ENCODE measurements at places on chromosomes 1 and 21.

DNA sequence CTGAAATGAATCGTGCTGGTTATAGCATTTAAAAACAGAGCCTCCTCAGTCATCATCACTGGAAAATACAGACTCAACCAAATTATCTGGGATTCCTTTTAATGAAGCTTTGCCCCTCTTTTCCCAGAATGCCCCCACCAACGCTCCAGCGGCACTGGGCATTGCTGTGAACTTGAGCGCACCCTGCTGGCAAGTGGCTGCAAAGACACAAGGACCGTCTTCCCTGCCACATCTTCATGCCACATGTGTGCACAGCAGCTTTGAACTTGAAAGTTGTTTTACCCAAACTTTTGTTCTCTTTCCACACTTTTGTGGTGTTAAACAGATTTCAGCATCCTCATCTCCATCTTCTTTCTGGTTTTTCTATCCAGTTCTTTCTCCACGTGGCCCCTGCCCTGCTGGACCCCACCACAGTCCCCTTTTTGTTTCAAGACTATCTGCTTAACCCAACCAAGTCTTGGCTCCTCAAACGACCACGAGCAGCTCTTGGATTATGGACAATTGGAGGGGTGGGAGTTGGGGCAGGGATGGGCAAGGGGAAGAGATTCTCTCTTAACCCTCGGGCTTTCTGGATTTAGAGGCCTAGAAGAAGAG lies 12.8 kb upstream of the LMX1A start:
- no peak for DNase-seq

DNA sequence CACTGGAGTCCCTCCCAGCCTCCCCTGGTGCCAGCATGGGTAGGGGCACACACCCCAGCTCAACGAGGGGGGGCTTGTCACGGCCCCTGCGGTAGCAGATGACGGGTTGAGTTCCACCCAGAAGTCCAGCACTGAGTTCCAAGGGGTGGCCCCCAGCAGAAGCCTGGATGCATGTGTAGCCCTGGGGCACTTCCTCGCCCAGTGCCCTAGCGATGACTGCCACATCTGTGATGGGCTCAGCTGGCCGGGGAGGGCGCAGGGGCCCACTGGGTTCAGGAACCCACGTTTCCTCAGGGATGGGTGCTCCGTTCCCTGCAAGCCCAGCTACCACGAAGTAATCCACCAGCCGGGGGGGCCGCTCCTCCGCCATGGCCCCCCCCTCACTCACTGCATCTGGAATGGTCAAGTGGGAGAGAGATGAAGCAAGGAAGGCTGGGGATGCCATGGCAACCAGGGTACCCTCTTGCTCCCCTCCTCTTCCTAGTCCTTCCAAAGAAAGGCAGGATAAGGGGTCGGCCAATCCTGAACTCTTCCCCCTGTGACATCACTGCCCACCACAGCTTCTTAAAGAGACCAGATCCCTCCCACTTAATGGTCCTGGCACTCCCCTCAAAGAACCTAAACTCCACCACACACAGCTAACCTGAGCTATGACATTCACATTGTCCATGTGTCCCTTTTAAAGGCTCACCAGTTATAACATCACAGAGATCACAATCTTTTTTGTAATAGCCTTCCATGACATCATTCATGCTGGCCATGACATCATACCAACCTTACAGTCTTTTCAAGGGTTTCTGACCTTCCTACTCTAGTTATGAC lies 2.3 kb downstream of the DENND4B start:
- no peak for DNase-seq

- no peak for DNase-seq
These were observed 183.2 kb upstream of the HMCN1 start for GRCh38 chr1:185551008-185551407.

- no peak for DNase-seq
These were observed 8.0 kb upstream of the GUCA2A start for GRCh38 chr1:42172381-42173133.

- no peak for DNase-seq
These were observed 4.8 kb downstream of the CCDC24 start for GRCh38 chr1:43995984-43996732.

GRCh38 chr1:54882519-54882918 lies 4.5 kb downstream of the DHCR24 start:
- no peak for DNase-seq

GRCh38 chr1:10904396-10905358 lies 107.8 kb upstream of the TARDBP start:
- DNase-seq: no peak

DNA sequence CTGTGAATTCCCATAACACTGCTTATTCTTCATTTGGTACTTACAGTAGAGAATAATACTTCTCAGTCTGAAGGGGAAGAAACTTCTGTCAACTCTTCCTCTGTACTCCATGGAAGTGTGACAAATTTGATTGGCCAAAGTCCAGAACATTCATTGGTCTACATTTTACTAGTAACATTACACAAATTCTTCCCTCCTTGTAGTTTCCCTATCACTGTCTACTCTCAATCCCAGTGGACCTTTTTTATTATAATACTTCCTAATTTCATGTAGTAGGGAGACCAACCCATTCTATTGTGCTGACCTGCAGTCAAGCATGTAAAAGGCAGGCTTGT lies 74.7 kb downstream of the ALG6 start:
- DNase-seq: no peak

GRCh38 chr1:243294723-243295121 lies 38.9 kb downstream of the SDCCAG8 start:
- DNase-seq: no peak

- no peak for DNase-seq
These were observed 44.2 kb downstream of the MTF2 start for GRCh38 chr1:93123201-93123783.

- DNase-seq: no peak
These were observed 14.4 kb upstream of the HIVEP3 start for GRCh38 chr1:41933106-41933505.

- no peak for DNase-seq
These were observed 216.3 kb downstream of the PTPRU start for GRCh38 chr1:29452463-29453230.

DNA sequence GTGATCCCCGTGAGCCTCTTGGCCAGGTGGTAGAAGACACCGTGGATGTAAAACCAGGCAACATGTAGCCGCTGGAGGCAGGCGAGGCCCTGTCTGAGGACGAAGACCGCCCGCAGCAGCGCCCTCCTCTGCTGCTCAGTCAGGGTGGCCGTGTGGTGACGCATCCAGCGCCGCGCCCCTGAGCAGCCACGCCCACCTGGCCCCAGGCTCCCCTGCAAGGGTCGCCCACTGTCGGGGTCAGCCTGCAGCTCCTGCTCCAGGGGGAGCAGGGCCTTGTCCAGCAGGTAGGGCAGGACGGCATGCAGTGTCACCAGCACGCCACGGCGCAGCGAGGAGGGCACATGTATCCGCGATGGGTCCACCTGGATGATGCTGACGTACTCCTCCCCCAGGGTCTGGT lies 3.9 kb downstream of the PEX10 start:
- DNase-seq: no peak

DNA sequence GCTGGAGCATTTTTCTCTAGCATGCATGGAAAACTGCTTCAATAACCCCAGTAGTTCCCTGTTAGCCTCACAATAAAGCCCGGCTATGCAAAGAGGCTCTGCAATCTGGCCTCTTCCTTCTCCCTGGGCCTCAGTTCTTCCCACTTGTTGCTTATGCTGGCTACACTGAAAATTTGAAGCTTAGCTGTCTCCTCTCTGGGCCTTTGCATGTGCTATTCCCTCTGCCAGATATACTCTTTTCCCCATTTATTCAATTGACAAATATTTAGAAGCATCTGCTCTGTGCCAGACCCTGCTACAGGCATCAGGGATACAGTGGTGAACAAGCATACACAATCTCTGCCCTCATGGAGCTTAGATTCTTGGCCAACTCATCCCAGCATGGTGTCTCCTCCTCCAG lies 15.3 kb downstream of the CRYBG2 start:
- DNase-seq: no peak

GRCh38 chr1:24984800-24985522 lies 54.9 kb upstream of the RUNX3 start:
- DNase-seq: no peak

DNA sequence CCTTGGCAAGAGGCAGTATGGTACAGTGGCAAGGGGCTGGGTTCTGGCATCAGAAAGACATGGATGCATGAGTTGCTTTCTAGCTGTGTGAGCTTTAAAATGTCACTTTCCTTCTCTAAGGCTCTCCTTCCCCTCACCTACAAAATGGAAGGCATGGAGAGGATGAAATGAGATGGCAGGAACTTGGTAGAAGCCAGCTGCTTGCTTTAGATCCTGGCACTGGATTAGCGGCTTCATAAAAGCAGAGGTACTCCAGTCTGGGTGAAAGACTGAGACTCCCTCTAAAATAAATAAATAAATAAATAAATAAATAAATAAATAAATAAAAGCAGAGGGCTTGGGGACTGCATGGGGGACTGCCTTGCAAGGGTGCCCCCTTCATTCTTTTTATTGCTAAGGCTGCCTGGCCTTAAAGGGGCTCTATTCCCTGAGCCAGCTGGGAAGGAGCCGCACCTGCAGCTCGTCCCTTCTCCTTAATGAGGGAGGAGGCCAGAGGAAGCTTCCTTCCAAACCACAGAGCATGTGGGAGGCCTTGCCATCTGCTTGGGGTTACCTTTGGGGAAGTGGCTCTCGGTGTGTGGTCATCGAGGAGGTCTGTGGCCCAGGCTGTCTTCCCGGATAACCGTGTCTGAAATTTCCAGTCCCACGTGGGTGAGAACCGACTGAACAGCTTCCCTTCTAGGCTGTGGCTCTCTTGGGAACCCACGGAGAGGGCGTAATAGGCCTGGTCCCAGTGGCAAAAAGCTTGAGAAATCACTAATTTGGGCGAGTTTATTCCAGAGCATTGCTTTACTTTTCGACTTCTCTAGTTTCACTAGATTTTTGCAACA lies 2.0 kb upstream of the ATP13A2 start:
- no peak for DNase-seq

DNA sequence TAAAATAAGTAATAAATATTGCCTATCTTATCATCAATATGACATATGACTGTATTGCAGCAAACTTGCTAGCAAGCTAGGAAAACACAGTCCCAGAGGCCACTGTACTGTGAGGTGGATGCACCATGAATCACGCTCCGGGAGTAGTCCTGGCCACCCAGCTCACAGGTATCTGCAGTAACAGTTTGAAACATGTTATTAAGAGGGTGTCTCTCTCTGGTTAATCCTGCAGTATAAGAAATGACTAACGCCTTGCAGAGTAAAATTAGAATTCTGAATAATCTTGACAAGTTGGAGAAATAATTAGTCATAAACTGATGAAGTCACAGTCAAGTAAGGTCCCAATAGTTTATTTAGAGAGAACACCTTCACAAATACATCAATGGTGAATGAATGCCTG lies 34.0 kb upstream of the DPT start:
- DNase-seq: no peak

DNA sequence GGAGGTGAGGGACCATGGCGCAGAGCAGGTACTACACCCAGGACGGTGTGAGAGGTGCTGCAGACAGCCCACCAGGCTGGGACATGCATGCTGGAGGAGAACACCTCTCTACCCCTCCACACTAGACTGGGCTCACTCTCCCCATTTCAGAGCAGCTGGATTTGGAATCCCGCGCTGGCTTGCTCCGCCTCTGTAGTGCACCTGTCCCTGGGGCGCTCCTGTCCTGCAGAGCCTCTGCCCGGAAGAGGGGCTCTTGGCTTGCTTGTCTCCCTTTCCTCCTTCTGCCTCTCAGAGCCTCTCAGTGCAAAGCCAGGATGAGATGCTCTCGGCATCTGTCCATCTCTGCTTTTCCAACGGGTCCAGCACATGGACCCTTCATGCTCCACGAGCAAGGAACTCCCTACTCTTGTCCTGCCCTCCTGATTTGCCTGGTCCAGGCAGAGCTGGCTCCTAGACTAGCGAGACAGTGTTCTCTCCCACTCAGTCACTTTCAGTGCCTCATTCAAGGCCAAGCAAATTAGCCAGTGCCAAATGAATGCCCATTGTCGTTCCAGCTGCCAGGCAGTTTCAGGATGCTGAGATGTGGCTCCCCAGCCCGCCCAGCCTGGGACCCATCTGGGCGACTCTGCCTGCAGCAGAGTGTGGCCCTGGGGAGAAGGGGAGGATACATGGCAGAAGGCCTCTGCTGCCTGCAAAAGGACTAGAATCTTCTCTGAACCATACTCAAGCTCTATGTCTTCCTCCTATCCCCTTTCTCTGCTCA lies 33.7 kb downstream of the CDCA8 start:
- DNase-seq: no peak

DNA sequence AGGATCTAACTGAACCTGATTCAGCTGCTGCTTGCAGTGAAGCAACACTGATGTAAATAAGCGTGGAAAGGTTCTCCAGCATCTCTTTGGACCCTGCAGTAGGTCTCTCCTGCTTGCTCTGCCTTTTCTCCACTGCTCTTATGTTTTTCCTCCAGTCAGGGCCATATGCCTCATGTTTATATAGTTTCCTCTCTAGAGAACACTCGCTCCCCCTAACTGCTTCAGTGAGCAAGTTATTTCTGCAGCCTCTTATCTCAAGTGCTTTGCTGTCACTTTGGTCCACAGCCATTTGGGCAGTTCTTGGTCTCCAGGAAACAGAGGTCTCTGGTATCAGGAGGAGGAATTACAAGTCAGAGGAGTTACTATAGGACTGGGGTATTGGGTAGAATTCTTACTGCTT lies 5.3 kb downstream of the PRUNE1 start:
- no peak for DNase-seq

- no peak for DNase-seq
These were observed 15.4 kb downstream of the RABGAP1L start for GRCh38 chr1:174174461-174175329.

DNA sequence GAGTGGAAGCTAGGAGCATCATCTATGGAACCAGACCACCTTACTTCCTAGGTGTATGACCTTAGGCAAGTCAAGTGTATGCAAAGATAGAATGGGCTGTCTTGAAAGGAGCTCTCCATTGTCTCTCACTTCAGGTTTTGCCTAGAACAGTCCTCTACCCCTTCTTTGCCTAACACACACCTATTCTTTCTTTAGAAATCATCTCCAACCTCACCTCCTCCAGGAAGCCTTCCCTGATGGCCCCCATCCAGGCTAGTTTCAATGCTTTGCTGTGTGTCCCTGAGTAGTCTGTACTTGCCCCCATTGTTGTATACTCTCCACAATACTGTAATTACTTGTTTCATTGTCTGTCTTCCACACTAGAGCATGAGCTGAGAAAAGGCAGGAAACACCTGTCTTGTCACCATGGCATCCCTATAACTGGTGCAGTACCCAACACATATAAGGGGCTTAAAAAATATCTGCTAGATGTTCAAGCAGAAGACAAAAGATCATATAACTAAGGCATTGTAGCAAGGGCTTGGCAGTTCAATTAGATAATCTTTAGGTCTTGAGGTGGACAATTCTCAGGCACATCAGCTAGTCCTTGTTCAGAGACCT lies 83.0 kb downstream of the RRAGC start:
- no peak for DNase-seq

DNA sequence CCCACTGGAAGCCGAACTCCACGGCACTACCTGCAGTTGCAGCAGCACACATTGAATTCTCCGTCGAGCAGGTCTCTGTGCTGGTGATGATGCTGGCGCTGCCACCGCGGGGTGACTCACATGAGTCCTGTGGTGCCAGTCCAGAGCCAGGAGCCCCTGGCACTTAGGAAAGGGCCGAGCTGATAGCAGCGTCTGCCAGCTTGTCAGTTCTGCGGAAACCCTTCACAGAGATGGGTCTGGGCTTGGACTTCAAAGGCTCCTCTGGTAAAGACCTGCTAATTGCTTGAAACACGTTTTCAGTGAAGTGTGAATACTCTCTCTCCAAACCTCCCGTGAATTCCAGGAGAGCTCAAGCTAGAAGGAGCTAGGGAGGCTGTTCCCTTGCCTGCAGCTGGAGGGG lies 92.2 kb downstream of the GRIK3 start:
- no peak for DNase-seq

GRCh38 chr21:38982096-38982495 lies 176.4 kb downstream of the ETS2 start:
- no peak for DNase-seq
